ENCODE measurements at places on chromosomes 16 and 17.
A peak's percentile ranks its signal among the peaks of the same experiment; 100 is the strongest.

- DNase-seq: no peak
Observed at GRCh38 chr17:45800816-45801215, 16.7 kb downstream of the CRHR1 start.

GRCh38 chr16:4207683-4208340 lies 34.1 kb downstream of the SRL start:
- no peak for DNase-seq

DNA sequence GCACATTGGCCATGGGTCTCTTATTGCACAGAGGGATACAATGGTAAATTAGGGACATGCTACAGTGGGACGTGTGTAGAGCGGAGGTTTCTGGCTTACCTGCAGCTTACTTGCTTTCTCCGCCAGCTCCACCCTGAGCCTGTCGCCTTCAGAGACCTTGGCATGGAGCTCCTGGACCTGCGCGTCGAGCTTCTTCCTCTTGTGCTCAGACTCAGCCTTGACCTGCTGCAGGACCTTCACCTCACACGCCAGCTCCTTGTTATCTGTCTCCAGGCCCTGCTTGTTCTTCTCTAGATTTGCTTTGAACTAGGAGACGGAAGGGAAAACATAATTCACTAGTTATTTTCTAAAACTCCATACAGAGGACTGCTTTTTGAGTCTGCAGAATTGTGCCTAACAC lies 63.5 kb downstream of the NDEL1 start:
- no peak for DNase-seq

DNA sequence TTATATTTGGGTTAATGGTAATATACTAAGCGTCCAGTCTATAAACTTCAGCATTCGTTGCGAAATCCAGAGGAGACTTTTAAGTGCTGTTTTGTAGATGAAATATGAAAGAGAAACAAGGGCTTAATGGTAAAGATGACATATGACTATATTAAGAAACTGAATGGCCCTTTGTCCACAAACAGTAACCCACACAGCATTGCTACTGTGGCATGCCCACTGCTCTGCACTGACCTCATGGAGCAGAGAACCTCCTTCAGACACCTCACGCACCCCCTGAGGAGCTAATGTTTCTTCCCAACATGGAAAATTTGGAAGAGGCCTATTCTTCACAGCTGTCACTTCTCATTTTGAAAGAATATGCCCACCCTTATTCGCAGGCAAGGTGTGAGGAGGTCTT lies 26.7 kb downstream of the ASPA start:
- DNase-seq: no peak

GRCh38 chr17:50464736-50465135 lies 3.9 kb downstream of the CHAD start:
- no peak for DNase-seq

DNA sequence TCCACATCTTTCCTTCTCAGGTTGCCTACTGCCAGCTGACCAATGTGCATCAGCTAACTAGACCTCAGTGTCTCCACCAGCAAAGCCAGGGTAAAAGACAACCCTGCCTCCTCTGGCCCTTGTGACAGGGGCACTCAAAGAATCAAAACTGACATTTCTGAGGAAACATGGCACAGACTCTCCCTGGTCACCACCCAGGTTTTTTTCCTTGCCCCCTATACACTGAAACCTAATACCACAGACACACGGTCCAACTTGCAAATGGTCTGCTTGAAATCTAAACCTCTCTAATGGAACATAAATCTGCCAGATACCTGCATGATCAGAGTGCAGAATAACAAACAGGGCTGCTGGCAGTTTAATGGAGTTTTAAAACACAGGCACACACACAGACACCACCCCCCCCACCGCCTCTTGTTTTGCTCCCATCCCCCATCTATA lies 19.5 kb upstream of the CORO6 start:
- DNase-seq: no peak

DNA sequence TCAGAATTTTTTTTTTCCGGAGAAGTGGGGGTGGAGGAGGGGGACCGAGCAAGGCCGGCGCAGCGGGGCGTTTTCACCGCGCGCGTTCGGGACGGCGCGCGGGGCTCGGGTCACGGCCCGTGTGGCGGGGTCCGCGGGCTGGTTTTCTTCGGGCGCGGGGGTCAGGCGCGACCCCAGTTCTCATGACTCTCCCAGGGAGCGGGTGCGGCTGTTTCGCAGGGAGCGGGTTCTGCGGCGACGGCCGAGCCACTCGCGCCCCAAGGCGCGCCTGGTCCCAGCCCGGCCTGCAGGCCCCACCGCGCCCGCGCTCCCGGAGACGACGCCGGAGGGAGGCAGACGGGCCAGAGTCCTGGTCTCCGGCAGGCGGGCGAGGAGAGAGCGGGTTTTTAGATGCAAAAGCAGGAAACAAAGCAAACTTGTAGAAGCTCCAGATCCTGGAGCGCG lies 1.0 kb downstream of the BAHCC1 start:
- no peak for DNase-seq

DNA sequence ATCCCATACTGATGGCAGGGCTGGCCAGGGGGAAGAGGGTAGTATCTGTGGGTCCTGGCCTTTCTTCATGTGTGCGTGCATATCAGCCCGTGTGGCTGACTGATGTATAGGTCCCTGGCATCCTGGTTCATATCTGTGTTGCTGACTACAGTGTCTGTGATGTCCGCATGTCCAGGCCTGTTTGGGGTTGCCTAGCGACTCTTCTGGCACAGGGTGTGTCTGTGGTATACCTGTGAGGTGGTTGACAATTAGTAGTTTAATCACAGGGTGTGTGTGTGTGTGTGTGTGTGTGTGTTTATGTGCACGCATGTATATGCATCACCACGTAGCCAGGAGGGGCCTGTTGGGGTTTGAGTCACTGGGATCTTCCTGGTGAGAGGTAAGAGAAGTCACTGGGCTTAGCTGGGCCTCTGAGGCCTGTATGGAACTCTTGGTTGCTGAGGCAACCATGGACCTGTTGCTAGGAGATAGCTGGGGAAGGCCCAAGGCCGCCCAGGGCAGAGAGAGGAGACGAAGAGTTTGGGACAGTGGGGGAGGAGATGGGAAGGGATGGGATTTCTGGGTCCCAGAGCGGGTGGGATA lies 603 bp upstream of the TMEM95 start:
- DNase-seq: peak; percentile 31

DNA sequence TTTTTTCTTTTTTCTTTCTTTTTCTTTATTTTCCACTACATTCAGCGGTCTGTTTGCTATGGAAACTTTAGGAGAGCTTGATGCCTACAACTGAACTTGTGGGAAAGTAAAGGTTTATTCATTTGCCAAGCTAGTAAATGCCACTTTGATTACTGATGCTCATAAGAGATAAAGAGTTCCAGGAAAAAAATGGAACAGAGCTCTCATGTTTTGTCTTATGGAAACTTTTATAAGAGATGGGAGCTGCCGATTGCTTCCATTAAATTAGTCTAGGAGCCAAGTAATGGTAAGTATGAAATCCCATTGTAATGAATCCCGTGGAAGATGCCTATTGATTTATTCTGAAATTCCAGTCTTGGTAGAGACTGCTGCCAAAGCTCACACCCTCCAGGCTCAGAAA lies 7.1 kb downstream of the ANKFN1 start:
- no peak for DNase-seq

GRCh38 chr16:81076566-81077075 lies 417 bp downstream of the C16orf46 start:
- peak; percentile 92 for DNase-seq

- DNase-seq: peak; percentile 57
Observed at GRCh38 chr17:28807925-28808634, 34.5 kb downstream of the FAM222B start.

DNA sequence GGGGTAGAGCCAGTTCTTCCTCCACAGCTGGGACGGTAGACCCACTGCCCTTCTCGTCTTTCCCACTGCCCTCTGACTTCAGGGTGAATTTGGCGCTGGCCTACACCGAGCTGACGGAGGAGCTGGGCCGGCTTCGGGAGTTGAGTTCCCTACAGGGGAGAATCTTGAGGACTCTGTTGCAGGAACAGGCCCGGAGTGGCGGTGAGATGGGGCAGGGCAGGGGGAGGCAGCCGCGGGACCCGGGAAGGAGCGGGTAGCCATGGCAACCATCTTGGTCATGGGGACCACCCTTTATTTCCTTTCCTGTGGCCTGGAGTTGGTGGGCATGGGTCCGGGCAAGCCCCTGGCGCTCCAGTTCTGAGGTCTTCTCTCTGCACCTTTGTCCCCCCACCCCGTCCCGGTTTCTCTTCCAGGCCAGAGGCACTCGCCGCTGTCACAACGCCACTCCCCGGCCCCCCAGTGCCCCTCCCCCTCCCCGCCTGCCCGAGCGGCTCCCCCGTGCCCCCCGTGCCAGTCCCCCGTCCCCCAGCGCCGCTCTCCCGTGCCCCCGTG lies 14.4 kb downstream of the TBKBP1 start:
- DNase-seq: no peak

GRCh38 chr16:55842369-55843104 lies 9.6 kb upstream of the CES1 start:
- DNase-seq: peak; percentile 60

DNA sequence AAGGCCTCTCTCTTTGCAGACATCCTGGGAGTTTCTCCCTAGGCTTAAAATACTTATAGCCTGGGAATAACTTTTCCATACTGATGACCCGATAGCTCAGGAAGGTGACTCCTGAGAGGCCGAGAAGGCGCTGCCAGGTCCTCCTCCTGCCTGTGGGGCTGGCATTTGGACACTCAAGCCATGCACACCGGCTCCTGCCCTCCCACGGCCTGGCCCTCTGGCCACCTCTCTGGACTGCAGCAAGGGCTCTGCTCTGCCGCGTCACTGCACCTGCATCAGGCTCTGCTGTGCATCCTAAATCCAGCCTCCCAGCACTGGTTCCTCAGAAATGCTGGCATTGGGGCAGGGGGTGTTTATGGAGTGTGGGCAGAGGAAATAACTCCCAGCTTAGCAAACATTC lies 14.2 kb downstream of the KCNG4 start:
- DNase-seq: no peak

- DNase-seq: no peak
Observed at GRCh38 chr16:88694221-88695087, 8.1 kb upstream of the SNAI3 start.

- no peak for DNase-seq
Observed at GRCh38 chr16:2829501-2830354, at the start of gene ZG16B. Gene ZG16B, plus strand, starts transcription at chr16:2830303. Its CDS starts 139 bp downstream, at chr16:2830442.

Data from cerebellar cortex (tissue), 1 donor.